ENCODE measurements at places on chromosomes 2 and 18.
A peak's percentile ranks its signal among the peaks of the same experiment; 100 is the strongest.

DNA sequence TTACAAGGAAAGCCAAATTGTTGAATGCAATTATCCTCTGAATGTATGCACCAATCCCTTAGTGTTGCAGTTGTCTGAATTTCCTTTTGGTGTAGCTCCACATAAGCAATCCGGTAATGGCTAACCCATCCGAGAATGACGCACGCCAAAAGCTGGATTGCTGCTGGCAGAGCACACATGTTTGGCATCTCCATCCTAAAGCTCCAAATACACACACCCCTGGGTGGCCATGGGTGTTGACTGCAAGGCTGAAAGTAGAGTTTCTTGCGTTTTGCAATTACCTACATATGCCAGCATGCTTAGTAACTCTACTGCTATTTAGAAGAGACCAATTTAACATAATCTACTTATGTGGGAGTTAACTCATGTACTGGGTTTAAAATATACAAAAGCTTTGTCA is 53.1 kb downstream of the KCTD1 start:
- DNase-seq = no peak

GRCh38 chr2:231925303-231926179 is 655 bp downstream of the NPPC start:
- DNase-seq = peak; percentile 68

DNA sequence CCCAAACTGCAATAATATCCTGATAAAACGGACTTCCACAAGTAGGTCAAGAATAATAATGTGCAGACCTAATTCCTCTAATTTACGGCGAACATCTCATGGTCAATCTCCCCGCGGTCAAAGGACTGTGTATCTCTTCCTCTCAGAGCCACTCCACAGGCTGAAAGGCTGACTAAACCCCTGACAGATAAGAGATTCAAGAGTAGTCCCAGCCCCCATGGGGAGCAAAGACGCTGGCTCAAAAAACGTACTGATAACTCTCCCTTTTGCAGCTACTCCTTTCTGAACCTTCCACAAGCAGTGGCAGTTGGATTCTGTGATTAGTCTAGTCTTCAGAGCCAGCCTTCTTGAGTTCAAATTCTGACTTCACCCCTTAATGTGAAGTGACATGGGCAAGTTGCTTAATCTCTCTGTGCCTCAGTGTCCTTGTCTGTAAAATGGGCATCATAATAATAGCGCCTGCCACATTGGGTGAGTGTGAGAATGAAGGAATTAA is 19.7 kb upstream of the IL18R1 start:
- DNase-seq = no peak

DNA sequence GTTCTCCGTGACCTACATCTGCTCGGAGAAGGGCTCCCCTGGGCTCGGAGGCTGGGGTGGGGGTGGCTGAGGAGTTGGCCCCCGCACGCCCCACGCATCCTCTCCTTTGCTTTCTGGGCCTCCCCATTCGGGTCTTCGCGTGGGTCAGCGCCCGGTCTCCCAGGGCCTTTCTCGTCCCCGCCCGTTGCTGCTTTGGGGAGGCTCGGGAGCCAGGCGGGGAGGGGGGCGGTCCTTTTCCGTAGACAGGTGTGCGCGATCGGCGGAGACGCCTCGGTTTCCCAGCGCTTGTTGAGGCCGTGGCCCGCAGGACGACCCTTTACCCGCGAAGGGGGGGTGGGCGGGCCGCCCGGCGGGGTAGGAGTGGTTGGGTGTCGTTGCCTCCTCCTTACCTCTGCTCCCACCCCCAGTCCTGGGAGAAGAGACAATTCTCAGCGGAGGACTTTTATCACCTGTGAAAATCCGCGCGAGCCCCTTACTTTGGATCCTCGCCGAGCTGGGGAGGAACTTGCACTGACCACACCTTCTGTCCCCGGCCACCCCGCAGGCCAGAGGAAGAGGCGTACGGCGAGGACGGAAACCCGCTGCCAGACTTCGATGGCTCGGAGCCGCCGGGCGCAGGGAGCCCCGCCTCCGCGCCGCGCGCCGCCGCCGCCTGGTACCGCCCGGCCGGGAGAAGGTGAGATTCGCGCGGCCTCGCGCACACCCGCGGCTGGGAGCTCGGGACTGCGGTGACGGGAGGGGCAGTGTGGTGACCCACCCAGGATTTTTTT is 2.6 kb downstream of the ADCYAP1 start:
- DNase-seq = no peak

DNA sequence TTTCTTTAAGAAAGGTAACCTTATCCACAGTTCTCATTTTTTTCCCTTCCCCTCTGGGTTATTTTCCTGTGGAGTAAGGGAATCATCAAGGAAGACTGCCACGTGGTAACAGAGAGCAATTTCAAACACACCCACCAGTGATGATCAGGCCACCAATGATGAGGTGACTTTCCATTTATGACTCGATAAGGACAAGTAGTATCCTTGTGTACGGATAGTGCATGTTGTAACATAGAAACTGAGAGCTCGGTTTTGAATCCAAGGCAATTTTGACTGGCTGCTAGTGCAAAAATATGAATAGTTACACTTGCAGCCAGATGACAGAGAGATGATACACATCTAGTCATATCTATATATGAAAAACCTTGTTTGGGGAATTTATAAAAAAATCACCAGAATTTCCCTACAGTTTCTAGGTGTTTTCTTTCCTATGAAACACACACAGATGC is 143.6 kb upstream of the TCF4 start:
- no peak for DNase-seq

- DNase-seq = no peak
Observed at GRCh38 chr18:79914614-79915160, 36.8 kb downstream of the SLC66A2 start.

DNA sequence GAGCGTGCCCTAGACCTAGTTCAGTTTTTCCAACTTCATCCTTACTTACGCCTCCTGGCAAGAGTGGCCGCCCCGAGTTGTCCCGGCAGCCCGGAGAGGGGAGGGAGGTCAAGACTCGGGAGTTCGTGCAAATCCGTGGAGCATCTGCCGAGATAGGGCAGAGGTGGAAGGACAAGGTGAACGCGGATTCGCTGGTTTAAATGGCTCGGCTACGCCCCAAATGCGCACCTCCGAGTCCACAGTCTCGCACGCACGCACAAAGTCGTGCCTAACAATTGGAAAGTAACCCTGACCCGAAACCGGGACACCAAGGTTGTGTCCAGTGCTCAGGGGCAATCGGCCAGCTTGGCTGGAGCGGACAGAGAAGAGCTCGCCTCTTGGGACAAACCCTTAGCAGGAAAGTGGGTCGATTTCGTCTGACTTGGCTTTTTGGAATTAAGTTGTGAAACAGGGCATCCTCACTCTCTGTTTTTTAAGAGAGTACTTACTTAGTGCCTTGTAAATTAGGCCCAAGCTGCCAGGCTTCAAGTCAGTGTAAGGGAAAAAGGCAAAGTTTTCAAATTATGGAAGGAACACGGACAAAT is 726 bp upstream of the SS18 start:
- no peak for DNase-seq

DNA sequence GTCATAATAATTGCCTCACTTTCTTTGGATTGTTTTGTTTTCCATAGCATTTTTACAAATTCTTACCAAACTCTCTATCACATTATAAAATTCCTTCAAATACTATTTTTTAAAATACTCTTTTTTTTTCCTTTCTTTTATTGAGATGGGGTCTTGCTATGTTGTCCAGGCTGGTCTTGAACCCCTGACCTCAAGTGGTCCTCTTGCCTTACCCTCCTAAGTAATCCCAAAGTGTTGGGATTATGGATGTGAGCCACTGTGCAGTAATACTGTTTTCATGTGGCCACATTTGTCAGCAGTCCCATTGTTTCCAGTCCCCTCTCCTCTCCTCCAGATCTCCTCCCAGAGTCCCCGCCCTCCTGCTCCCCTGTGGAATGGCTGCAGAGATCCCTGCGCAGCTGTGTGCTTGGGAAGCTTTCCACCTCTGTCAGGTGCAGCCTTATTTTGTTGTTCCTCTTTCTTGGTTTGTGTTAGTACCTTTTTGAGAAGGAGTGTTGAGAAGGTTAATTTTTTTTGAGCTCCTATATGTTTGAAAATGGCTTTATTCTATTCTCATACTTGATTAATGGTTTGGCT is 227.3 kb downstream of the LOXHD1 start:
- no peak for DNase-seq

- DNase-seq = no peak
Observed at GRCh38 chr18:3716116-3716660, 266.2 kb downstream of the TGIF1 start.

GRCh38 chr2:195390686-195391321 is 266.2 kb upstream of the SLC39A10 start:
- DNase-seq = no peak

DNA sequence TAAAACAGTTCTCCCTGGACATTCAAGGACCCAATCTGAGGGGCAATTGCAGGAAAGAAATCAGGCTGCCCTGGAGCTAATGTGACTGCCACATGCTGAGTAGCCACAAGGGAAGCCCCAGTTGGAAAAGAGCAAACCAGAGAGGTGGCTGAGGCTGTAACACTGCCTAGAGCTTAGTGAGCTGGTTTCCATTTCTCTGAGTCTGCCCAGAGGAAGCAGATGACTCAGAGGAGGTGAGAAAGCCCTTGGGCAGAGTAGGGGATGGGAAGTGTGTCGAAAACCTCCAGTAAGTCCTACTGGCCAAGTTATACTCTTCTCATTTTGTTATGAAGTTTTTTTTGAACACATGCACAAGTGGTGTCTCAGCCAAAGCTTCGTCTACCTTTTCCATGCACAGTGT is 753.0 kb downstream of the CNTNAP5 start:
- DNase-seq = no peak

GRCh38 chr2:144432921-144433320 is 87.0 kb downstream of the ZEB2 start:
- DNase-seq = no peak

- DNase-seq = no peak
Observed at GRCh38 chr2:61456070-61456745, 14.7 kb downstream of the USP34 start.

GRCh38 chr2:3664925-3665324 is 6.9 kb downstream of the ALLC start:
- DNase-seq = no peak

GRCh38 chr2:168495524-168495923 is 39.5 kb downstream of the CERS6 start:
- no peak for DNase-seq

DNA sequence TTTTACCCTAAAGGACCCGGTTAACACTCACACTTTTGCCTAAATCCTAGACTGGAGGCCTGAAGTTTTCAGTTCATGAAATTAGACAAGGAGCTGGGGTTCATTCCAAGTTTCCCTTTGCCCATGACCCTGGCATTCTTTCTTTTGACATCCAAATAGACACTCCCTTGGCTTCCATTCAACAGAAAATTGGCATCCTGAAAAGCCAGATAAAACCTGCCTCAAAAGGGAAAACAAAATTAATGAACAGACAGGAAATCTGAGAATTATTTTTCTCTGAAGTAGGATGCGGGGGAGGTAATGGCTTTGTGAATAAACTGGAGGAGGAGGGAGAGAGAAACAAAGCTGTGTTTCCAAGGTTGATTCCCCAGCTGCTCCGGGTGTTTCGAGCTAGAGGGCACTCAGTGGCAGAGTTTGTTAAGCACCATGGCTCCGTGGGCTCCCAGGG is 41.0 kb downstream of the SPP2 start:
- no peak for DNase-seq

- no peak for DNase-seq
Observed at GRCh38 chr2:40373111-40373510, 78.8 kb downstream of the SLC8A1 start.

DNA sequence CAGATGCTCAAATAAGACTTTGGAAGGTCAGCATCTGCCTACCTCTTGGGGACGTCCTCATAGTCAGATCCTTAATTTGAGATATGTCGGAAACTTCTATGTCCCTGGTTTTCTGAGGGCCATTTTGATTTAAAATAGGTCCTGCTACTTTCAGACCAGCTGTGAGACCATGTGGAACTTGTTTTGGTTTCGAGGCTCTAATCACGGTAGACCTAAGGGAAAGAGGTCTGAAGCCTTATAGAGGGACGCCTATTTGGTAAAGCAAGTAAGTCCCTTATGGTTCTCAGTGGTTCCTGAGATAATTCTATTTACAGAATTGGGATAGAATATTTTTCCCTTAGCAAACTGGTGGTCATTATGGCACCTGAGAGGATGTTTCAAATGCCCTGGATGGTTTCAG is 75.1 kb downstream of the RFTN2 start:
- no peak for DNase-seq

DNA sequence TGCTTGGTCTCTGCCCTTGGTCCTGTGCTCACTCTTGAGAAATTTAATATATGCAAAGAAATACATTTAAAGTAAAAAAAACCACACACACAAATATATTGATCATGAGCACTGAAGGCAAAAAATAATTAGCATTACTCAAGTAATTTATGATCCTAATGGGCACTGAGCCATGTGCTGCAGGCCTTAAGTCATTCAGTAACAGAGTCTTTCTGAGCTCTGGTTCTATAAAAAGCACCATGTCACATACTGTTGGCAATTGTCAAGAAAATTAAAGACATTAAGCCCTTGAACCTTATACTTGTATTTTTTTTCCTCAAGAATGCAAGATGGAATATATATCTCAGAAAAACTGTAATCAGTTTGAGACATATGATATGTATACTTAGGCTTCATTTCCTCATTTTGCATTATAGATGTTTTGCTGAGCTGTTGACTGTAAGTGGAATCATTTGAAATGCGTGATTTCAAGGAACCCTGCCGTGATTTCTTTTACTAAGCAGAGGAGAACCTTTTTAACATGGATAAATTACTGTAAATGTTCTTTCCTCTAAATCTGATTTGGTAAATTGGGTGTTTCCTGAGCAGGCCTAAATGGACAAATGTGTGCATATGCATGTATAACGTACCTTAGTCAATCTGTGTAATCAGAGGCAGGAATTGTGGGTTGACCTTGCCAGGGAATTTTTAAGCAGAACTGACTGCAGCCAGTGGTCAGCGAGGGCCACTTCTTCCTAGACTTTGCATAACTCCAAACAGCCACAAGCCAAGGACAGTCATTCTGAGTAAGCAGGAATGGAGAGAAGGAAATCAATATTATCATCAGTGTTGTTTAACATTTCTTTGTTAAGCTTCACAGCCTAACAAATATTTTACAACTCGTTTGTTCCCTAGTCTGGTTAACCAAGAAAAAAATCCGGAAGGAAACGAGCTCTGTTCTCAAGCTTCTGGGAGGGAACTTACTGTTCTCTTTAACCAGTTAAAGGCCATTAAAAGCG is 191.5 kb upstream of the ATP5MC3 start:
- DNase-seq = no peak

DNA sequence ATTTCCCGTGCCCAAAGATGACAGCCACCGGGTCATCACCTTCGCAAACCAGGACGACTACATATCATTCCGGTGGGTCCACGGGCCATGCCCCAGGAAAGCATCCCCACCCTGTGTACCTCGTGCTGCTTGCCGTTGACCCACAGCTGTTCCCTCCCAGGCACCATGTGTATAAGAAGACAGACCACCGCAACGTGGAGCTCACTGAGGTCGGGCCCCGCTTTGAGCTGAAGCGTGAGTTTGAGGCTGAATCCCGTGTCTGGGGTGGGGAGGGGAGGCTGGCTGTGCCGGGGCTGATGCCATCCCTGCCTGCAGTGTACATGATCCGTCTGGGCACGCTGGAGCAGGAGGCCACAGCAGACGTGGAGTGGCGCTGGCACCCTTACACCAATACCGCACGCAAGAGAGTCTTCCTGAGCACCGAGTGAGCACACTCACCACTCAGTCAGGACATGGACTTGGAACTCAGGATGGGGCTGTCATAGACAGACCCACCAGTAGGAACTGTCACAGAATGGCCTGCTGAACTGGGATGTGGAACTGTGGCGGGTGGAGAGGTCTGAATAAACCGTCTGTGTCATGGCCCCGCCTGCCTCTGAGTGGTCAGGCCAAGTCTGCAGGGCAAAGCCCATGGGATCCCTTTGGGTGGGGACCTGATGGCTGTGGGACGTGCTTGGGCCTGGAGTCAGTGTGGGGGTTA is 3.5 kb downstream of the IMP4 start:
- DNase-seq = no peak
